ENCODE measurements at places on chromosomes 3 and 15.
A peak's percentile ranks its signal among the peaks of the same experiment; 100 is the strongest.

DNA sequence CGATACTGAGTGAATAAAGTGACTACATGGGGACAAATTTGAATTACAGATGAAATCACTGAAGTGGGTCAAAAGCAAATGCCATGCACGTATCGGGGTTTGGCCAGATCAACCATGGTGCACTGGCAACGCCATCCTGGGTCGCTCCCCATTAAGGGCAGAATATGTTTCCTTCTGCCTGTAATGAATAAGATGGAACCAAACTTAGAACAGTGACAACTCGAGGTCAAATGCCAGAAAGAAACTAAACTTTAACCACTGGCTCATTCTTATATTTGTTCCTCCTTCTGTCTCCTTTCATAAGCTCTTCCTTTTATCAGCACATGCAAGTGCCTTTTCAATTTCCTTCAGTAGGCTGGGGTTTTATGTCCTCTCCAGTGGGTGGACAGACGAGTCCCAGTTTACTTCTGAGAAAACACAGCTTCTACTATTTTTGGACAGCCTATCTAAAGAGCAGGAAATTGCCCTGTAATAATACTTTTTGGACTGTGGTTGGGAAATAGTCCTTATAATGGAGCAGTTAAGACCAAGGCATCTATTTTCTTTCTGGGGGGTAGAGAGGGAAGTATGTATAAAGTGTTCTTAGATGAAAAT, 61.4 kb downstream of the WHAMM start:
- no peak for DNase-seq

GRCh38 chr3:25821746-25822573, 32.1 kb downstream of the OXSM start:
- no peak for DNase-seq

DNA sequence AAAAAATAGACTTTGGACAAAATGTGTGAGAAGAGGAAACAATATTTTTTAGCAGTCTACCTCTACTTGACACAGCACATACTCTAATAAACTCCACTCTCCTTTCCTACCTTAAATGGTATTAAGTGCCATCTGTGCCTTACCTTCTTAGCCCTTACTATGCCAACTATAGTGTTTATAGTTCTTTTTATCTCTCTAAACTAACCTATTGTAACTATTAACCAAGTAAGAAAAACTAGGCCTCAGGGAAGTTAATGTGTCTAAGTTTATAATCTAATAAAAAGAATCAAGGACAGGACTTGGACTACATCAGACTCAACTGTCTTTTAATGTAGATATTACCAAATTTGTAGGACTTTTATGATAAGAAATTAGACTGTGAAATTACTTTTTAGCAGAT, 251.7 kb upstream of the ROBO2 start:
- DNase-seq = no peak

GRCh38 chr3:67739851-67740250, 85.4 kb upstream of the SUCLG2 start:
- DNase-seq = no peak

DNA sequence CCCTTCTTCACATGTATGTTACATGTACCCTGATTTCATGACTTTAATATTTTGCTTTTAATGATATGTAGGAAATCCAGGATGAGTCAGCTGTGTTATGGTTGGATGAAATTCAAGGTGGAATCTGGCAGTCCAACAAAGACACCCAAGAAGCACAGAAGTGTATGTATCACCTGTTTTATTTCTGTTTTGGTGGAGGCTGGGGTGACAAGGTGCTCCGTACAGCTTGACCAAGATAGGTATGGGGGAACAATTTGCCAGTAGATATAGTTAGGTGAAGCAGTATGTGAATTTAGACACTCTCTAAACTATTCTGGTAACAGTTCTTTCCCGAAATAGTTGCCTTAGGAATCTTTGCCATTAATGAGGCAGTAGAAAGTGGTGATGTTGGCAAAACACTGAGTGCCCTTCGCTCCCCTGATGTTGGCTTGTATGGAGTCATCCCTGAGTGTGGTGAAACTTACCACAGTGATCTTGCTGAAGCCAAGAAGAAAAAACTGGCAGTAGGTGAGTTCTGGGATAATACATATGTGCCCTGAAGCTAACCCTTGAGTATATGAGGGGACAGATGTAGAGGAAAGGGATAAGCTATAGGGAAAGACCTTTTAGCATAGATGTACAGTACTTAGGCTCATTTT, 63.7 kb upstream of the CRTC3 start:
- no peak for DNase-seq

DNA sequence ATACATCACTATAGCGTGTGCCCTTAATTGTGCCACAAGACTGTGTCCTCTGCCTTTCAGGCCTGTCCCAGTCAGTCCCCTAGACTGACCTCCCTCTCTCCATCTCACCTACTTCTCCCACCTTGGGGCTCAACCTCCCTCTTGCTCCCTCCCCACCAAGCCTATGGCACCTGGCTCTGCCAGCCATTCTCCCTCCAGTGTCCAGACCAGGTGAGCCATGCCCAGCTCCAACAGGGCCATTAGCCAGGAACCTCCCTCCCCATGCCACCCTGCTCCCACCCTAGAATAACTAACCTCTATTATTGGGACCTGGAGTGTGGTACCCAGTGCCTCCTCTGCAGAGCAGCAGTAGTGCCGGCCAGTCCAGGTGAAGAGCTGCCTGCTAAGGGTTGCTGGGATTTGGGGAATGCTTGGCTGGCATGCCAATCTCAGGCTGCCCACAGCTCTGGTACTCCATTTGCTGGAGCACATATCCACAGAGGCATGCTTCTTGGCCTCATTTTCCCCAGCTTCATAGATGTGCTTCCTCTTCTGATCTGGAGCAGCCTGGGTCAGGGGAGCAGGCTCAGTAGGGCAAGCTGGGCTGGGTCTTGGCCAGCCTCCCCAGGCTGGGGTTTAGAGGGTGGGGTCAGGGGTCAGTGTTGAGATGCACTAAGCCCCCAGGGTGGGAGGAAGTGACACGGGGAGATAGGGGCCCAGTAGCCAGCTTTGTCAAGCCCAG, 38.8 kb downstream of the SAXO2 start:
- DNase-seq = no peak

DNA sequence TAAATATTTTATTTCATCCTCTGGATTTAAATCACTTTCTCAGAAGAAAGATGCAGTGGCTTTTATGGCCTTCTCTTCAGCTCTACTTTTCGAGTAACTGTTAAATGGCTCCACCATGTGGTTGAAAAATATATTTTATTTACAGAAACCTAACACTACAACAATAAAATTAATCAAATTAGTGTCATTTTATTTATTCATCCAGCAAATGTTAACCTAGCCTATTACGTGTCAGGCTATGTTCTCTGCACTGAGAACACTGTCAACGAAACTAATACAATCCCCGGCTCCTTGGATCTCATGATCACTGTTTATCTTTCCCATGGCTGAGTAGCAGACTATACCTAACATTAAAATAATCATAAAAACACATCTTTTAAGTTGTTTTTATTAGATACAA, 148.0 kb upstream of the OSTN start:
- no peak for DNase-seq

DNA sequence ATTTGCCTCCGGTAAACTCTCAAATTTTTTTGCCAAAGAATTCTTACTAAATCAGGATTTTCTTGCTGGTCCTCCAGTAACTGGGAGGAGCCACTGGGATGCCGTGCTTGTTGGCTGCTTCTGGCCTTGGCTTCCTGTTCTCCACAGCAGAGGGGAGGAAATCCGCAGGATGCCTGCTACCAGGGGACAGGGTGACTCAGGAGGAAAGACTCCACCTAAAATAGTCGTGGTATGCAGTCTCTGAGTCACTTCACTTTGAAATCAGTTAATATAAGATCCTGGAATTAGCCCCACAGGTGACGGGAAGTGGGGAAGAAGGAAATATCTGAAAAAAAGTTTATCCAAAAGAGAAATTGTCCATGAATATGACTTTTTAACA, 6.5 kb upstream of the TM4SF18 start:
- DNase-seq = no peak

DNA sequence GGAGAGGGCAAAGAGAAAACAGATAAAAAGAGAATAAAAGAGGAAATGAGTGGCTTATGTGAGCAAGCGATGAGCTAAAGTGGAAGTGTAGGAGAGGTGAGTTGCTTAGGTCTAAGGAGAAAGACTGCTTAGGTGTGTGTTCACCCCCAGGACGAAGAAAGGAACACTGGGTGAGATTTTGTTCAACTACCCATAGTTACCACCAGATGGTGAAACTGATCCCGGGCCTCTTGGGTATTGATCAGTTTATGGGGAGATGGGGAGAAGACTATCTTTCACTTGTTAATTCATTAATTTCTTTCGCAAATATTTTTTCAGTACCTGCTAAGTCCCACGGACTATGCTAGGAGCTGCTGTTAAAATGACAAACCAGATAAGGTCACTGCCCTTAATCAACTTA, 33.9 kb downstream of the GAP43 start:
- no peak for DNase-seq

GRCh38 chr3:175655351-175655750, 796.2 kb downstream of the NAALADL2 start:
- DNase-seq = no peak

- no peak for DNase-seq
Measured at GRCh38 chr3:122306622-122306953, 18.5 kb upstream of the CSTA start.

DNA sequence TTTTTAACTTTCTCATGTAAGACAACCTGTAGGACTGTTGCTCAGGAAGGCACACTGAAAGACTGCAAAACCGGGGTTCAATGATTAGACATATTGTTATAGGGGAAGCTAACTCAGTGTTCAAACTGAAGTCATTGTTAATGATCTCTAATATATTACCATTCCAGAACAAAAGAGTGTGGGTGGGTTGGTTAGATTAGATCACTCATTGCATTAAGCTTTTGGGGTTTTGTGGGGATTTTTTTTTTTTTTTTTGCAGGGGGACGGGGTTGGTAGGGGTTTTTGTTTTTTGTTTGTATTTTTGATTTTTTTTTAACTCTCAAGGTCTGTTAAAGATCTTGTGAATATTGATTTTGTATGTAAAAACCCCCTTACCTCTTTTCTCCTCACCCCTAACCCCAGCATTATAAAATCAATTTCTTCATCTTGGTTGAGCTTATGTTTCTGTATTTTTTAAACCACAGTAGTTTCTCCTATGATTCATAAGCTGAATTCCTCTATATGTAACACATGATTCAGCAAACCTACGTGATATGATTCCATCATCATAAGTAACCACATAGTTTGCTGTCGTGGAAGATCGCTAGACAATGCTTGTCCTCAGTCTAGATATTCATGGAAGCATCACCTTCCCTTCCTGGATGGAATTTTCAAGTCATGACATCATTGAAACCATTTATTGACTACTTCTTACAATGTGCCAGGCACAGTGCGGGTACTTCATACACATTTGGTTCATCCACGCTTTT, 544.1 kb upstream of the MDFIC2 start:
- no peak for DNase-seq

GRCh38 chr3:157582637-157582973, 79.4 kb upstream of the VEPH1 start:
- DNase-seq = no peak

- peak; percentile 35 for DNase-seq
Measured at GRCh38 chr15:67134067-67134838, 68.9 kb downstream of the SMAD3 start.

DNA sequence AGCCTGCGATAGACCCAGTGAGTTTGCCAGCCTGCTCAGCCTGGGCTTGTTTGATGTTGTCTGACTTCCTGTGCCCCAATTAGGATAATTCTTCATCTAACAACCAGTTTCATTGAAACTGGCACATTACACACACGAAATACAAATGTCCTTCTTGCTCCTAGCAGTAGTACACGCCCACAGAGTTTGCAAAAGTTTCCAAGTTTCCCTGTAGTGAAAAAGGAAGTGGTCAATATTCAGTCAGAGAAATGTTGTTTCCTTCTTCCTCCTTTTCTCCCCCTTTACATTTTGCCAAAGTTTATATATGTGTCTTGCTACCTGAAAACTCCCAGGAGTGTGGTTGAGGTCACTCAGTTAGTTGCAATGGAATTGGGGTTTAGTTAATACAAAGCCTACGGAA, 58.4 kb upstream of the LRTM1 start:
- DNase-seq = no peak

DNA sequence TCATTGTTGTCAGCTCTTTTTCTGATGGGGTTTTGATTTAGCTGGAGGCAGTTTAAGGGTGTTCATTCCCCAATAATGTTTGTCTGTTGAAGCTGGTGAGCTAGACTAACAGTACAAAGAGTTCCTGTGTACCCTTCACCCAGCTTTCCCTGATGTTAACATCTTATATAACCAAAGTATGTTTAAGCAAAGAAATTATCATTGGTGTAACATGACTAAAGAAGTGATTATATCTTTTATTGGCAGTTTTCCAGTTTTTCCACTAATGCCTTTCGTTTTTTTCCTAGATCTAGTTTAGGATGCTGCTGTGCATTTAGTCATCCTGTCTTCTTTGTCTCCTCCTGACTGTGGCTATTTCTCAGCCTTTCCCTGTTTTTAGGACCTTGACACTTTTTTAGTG, 165.6 kb downstream of the LPP start:
- no peak for DNase-seq

- no peak for DNase-seq
Measured at GRCh38 chr3:39848365-39848764, 39.0 kb downstream of the MYRIP start.

DNA sequence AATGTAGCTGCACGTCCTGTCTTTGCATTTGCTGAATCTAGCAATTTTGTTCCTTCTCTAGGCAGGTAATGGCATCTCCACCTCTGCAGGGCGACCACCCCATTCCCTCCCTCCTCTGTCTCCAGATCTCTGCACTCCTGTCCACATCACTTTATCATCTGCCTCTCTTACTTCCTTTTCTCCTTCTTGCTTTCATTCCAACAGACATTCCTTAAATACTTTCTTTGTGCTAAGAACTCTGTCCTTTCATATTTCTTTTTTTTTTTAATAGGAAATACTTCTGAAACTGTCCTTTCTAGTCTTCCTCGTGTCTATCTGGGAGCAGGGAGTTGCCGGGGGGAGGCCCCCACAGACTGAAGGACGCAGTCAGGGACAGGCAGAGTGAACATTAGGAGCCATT, 7.2 kb downstream of the ITIH3 start:
- DNase-seq = no peak

- no peak for DNase-seq
Measured at GRCh38 chr3:185561958-185562357, 9.6 kb upstream of the LIPH start.

DNA sequence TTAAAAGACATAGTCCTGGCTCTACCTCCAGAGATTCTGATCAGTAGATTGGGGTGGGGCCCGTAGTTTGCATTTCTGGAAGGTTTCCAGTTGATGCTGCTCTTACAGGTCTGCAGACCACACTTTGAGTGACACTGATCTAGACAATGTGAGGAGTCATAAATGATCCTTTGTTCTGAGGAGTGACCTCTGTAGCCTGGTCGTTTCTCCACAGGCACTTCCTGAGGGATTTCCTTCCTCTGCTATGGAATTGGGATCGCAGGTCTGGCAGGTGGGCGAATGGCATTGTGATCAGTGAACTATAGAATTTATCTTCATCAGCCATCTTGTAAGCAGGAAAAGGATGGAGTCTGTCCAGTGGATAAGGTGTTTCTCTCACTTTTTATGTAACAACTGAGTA, 5.5 kb downstream of the GFM1 start:
- DNase-seq = no peak

DNA sequence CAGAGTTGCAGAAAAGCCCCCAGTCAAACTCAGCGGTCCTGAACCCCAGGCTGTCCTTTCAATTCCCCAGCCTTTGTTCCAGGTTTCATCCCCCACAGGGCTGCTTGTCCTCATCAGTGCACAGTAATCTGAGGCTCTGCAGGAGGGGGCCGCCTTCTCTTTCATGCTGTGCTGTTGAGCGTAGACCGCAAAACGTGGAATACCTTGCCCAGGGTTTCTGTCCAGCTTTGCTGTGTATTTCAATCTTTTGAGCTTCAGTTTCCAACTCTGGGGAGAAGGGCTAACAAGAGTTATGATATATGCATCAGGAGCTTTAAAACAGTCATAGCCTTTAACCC, 64.8 kb downstream of the FAM43A start:
- no peak for DNase-seq
